ENCODE measurements at places on chromosomes 4 and X.

GRCh38 chrX:40299641-40300046 is 201.9 kb upstream of the BCOR start:
- no peak for DNase-seq

DNA sequence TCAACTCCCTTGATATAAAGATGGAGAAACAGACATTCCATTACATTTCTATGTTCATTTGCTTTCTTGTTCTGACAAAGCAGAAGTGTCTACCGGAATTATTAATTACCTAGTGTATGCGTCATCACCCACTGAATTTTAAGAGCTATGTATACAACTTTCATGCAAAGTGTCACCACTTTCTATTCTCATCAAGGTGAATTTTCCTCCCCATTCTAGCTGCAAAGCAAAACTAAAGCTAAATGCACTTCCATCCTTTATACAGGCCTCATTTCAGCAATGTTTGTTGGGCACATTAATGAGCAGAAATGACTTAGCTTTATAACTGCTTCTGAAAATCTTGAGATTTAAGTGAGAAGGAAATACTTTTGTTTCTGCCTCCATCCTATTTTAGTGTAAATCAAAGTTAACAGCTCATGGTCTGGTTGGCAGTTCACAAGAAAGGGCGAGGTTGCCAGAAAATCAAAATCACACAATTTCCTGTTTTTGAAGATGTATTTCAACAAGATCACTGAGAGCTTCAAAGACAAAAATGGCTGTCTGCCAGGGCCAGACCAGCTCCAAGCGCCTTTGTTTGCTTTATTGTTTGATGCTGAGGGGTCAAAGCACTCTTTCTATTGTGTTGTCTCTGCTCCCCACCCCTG is 7.2 kb upstream of the FAM9C start:
- no peak for DNase-seq

DNA sequence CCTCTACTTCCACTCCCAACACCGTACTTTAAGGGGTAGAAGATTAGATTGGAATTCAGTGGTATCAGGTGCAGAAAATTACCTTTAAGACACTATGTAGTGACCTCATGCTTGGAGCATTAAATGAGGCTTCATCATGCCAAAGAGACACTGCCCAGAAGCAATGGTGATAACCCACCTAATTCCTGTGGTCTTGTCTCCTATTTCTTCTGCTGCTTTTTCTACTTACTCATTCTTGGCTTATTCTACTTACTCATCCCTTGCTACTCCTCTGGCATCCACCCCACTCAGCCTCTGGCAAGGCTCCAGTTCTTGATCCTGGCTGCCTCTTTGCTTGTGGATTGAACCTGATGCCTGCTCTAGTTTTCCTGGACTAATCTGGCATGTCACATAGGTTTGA is 62.3 kb upstream of the ADAMTS3 start:
- DNase-seq = peak; percentile 69

- DNase-seq = no peak
These were observed 379.7 kb downstream of the SPRY1 start for GRCh38 chr4:123776267-123776666.

- no peak for DNase-seq
These were observed 273.5 kb downstream of the DACH2 start for GRCh38 chrX:86421771-86422170.

GRCh38 chr4:40212674-40213527 is 16.1 kb downstream of the RHOH start:
- DNase-seq = no peak

- no peak for DNase-seq
These were observed 584.8 kb downstream of the PPARGC1A start for GRCh38 chr4:23305026-23305425.

DNA sequence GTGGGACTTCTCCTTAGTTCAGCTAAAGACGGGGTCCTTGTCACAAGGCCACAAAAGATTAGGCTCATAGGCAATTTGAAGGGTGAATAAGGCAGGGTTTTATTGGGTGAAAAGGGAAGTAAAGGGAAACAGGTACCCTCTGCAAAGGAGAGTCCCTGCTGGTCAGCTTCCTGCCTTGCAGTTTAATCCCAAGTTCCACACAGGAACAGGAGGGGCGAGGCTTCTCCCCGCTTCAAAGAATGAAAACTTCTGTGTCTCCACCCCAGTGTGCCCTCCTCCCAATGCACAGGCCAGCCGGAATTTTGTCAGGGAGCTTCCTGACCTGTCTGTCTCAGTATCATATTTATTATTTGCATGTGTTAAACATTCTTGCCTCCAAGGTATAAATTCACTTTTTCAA is 37.1 kb downstream of the ITM2A start:
- no peak for DNase-seq

DNA sequence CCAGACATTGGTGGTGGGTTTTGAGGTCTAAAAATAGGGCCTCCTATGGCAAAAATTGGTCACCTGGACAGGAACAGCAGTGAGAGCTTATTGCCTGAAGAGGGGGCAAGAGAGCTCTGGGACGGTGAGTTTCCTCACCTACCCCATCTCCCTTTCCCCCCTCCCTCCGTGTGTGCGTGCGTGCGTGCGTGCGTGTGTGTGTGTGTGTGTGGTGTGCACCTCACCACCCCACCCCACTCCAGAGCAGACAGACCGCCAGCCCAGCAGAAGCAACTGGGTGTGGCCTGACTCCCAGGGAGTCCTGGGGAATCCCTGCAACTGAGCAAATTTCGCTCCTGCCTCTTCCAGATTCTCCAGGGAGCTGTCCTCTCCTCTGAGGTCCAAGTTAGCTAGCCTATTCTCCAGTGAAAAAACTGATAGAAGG is 44.7 kb downstream of the PRPS1 start:
- no peak for DNase-seq

Data from stromal cell of bone marrow (primary cell).